ENCODE measurements at places on chromosomes 5 and 9. TPM values are rescaled to one million over a fixed set of nuclear protein-coding genes. Genes with fewer than 3 reads are reported as not detected.

DNA sequence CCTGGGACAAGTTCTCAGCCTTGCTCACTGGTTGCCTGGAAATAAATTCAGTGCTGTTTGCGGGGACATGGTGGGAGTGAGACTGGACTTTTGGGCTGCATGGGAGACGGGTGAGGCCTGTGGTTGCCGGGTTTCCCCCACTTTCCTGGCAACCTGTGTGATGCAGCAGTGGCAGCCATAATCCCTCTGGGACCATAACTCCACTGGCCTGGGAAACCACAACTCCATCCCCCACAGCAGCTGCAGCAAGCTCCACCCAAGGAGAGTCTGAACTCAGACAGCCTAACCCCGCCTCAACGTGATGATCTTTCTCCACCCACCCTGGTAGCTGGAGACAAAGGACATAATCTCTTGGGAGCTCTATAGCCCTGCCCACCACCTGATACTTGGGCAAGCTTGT, 349.9 kb downstream of the PIK3R1 start:
- no peak overlapping the region for H3K4me3 ChIP-seq
- DNase-seq: no peak
- H3K36me3 ChIP-seq: no peaks in the 10 kb centered on the region
- no peak overlapping the region for H3K27ac ChIP-seq

- DNase-seq: no peak
- H3K4me1 ChIP-seq: peaks cover 22% of the 10 kb centered on the region
- H3K36me3 ChIP-seq: no peaks in the 10 kb centered on the region
- H3K27ac ChIP-seq: no peak overlapping the region
Measured at GRCh38 chr5:173236531-173237142, 1.6 kb upstream of the NKX2-5 start.

DNA sequence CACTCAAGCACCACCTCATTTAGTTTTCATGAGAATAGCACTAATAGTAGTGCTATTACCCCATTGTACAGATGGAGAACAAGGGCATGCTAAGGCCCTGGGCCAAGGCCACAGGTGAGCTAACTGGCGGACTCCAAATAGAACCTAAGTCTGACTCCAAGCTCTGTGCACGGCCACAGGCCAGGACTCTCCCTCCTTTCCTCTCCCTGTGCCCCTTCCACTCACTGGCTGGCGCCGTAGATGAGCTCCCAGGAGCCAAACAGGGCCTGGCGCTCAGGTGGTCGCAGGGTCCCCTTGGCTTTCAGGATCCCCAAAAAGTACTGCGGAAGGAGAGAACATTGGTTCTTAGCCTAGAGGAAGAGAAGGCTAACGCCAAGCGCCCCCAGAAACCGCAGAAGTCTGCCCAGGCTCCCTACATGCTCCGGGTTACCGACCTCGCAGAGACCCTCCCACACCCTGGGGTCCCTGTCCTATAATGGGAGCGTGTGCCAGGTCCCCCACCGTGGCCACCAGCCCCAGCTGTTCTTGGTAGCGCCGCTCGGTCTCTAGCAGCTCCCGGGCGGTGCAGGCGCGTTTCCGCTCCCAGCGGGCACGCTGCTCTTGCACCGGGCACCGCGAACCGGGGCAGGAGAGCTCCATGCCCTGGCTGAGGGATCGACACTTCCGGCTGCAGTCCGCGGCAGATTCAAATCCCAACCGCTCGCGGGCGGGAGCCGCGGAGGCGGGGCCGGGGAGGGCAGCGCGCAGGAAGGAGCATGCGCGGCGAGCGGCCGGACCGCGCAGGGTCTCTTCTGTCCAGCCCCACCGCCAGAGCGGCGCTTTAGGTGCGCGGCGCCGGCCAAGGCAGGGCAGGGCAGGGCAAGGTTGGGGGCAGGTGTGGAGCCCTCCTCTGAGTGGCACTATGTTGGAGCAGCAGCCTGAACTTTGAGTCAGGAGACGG, at the start of gene ARHGEF39:
Gene ARHGEF39, minus strand, starts transcription at position 665 of the 940 bp plus-strand sequence. Its CDS starts 26 bp downstream, at position 639.
- H3K36me3 ChIP-seq: peaks cover 10% of the 10 kb centered on the region
- peaks cover 56% of the 10 kb centered on the region for H3K4me1 ChIP-seq
- H3K4me3 ChIP-seq: peak within 1 kb of the TSS; percentile 42
- DNase-seq: peak; percentile 68

GRCh38 chr5:139684350-139684880, 36.3 kb downstream of the CXXC5 start:
- H3K36me3 ChIP-seq: no peaks in the 10 kb centered on the region
- H3K4me1 ChIP-seq: no peaks in the 10 kb centered on the region
- no peak for DNase-seq

- H3K4me1 ChIP-seq: no peaks in the 10 kb centered on the region
- H3K4me3 ChIP-seq: no peak overlapping the region
- no peak overlapping the region for H3K27ac ChIP-seq
- H3K27me3 ChIP-seq: no peaks in the 10 kb centered on the region
- no peaks in the 10 kb centered on the region for H3K36me3 ChIP-seq
- no peak for DNase-seq
Measured at GRCh38 chr5:122434205-122434970, 122.4 kb downstream of the SNCAIP start.

GRCh38 chr9:135516132-135516860, 4.9 kb upstream of the LCN1 start:
- no peak for DNase-seq
- H3K4me1 ChIP-seq: no peaks in the 10 kb centered on the region
- H3K27ac ChIP-seq: no peak overlapping the region
- H3K4me3 ChIP-seq: no peak overlapping the region
- H3K27me3 ChIP-seq: no peaks in the 10 kb centered on the region
- no peaks in the 10 kb centered on the region for H3K36me3 ChIP-seq

DNA sequence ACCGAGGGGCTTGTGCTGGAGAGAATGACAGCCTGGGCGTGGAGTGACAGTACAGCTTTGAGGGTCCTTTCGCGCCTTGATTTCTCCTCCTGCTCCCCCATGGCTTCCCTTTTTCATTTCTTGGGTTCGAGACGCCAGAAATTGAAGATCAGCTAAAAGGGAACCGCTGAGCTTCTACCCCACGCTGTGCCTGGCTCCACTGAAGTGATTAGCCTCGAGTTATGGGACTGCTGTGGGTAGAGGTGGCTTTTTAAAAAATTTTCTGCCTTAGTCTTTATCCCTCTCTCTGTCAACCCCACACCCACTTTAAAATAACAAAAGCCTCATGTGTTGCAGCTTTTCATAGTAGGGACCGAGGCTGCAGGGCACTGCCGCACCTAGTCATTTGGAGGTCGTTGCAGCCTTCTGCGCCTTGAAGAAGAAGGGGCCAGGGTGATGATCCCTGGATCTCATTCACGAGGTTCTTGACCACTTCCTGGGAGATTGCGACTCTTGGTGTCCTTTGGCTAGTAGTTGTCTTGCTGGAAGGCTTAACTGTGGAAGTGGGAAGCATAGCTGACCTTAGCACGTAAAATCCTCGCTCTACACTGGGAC, 603 bp downstream of the PPIP5K2 start:
- DNase-seq: no peak
- peaks cover 47% of the 10 kb centered on the region for H3K4me1 ChIP-seq
- H3K27me3 ChIP-seq: no peaks in the 10 kb centered on the region
- peak overlapping the region; percentile 99 for H3K4me3 ChIP-seq

DNA sequence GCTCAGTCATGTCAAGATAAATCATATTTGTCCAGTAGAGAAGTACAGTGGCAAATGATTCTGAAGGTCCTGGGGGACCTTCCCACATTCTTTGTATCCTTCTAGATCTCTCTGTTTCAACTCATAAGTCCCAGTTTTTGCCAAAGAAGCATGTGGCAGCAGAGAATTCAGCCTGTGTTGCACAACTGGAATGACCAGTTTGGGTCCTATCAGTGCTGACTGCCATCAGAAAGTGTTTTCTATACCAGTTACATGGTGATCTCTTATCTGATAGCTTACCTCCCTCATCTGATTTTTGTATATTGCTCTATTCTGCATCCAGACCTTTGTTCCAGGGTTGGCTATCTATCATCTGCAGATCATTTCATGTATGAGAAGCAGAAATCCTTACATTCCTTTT, 21.7 kb downstream of the GM2A start:
- no peak overlapping the region for H3K4me3 ChIP-seq
- H3K27ac ChIP-seq: no peak overlapping the region
- DNase-seq: no peak

GRCh38 chr9:13330396-13331004, 51.0 kb upstream of the MPDZ start:
- no peak for DNase-seq
- no peaks in the 10 kb centered on the region for H3K36me3 ChIP-seq
- H3K4me1 ChIP-seq: no peaks in the 10 kb centered on the region
- H3K4me3 ChIP-seq: no peak overlapping the region
- H3K27me3 ChIP-seq: no peaks in the 10 kb centered on the region

DNA sequence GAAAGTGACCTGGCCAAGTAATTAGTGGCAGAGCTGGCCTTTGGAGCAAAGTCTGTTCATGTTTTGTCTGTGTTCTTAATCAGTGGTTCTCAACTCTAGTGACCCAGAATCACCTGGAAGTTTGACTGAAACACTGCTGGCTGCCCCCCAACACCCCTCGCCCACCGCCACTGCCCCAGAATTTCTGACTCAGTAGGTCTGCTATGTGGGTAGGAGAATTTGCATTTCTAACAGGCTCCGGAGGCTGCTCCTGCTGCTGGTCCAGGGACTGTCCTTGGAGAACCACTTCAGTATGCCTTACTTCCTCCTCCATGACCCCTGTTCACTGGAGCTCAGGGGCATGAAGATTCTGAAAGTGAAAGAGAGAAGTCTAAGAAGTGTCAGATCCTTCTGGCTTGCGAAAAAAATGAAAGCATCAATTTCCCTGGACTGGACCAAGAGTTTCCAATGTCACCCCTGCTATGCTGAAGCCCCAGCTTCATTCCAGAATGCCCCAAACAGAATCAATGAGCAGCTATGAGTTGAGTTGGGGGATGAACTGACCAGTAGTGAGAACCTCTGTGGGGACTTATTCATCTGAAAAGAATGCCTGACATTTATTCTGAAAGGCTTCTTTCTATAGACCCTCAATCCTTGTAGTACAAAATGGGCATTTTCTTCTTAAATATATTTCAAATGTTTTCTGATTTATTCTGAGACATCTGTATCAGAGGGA, 20.8 kb upstream of the COL15A1 start:
- H3K4me1 ChIP-seq: no peaks in the 10 kb centered on the region

GRCh38 chr5:155017610-155018009, 4.1 kb downstream of the KIF4B start:
- no peaks in the 10 kb centered on the region for H3K36me3 ChIP-seq
- no peak for DNase-seq
- no peak overlapping the region for H3K27ac ChIP-seq
- no peaks in the 10 kb centered on the region for H3K4me1 ChIP-seq
- H3K4me3 ChIP-seq: no peak overlapping the region
- H3K27me3 ChIP-seq: no peaks in the 10 kb centered on the region

- H3K4me3 ChIP-seq: no peak overlapping the region
- no peaks in the 10 kb centered on the region for H3K27me3 ChIP-seq
- no peaks in the 10 kb centered on the region for H3K4me1 ChIP-seq
- H3K27ac ChIP-seq: no peak overlapping the region
Measured at GRCh38 chr5:42798284-42799240, 13.1 kb downstream of the SELENOP start.

Gene SIT1
- total RNA-seq: 68.7 TPM

Gene TAF11L5
- not detected for total RNA-seq

Gene DDX4
- total RNA-seq: not detected

Gene TRPM3
- total RNA-seq: not detected

Gene IL9
- total RNA-seq: not detected

Gene DMRT3
- not detected for total RNA-seq

Gene IFNA14
- total RNA-seq: not detected

Gene ADAMTSL1
- not detected for total RNA-seq

Gene BTNL3
- not detected for total RNA-seq

Gene ERAP2
- 112 TPM for total RNA-seq

Gene SPINK4
- not detected for total RNA-seq

All from CD4-positive, alpha-beta memory T cell (primary cell).